Stimulated activated CD8-positive, alpha-beta memory T cell treated with anti-CD3 and anti-CD28 coated beads, Interleukin-4, amount 100 ng/mL, for 24 hours (primary cell): ENCODE measurements at places on chromosomes 4 and X.

- DNase-seq: no peak
Measured at GRCh38 chr4:158814207-158814606, 45.4 kb downstream of the FNIP2 start.

GRCh38 chr4:119794113-119794512, 165.5 kb upstream of the PDE5A start:
- no peak for DNase-seq

DNA sequence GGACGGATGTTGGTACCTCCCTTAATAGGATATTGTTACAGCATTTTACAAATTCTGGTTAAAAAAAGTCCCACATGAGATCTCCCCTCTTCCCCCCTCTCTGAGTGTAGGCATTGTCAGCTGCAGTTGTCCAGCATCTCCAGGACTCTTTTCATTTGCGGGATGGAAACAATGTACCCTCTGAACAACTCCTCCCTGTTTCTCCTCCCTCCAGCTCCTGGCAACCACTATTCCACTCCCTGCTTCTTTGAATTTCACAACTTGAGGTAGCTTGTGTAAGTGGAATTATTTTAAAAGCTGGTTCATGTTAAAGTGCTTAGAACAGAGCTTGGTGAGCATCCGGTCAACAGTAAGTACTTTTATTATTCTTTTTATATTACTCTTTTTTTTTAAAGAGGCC, 69.8 kb downstream of the TBL1X start:
- no peak for DNase-seq

- no peak for DNase-seq
Measured at GRCh38 chrX:139842326-139843185, 90.3 kb downstream of the ATP11C start.

DNA sequence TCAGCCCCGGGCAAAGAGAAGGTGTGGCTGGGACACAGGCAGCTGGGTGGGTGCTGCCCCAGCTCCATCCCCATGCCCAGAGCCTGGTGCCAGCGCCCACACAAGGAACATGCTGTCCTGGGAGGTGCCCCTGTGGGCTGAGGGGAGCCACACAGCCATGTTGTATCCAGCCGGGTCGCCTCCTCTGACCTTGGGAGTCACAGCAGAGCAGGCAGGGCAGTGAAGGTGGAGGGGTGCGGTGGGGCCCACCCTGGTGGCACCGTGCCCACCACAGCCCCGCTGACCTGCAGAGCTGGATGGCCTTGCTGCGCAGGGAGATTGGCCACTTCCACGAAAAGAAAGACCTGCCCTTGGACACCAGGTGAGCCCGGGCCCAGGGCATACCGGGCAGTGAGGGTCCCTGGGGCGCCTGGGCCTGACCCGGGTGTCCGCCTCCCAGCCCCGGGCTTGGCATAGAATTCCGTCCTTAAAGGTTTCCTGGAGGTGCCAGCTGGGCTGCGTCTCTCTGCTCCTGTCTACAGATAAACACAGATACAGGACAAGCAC, 18.7 kb upstream of the ADD1 start:
- DNase-seq: no peak
